ENCODE measurements at places on chromosomes 16 and 17. TPM values are rescaled to one million over a fixed set of nuclear protein-coding genes. Genes with fewer than 3 reads are reported as not detected.

The CHST6 gene
- 0.07 TPM for total RNA-seq

The NTN1 gene
- 0.46 TPM for total RNA-seq

The FOXN1 gene
- not detected for total RNA-seq

The SRCIN1 gene
- total RNA-seq = 3.1 TPM

The PRSS27 gene
- 1.0 TPM for total RNA-seq

The UNC45B gene
- not detected for total RNA-seq

The ABCA9 gene
- total RNA-seq = not detected
